ENCODE measurements at places on chromosomes 5 and 9. TPM values are rescaled to one million over a fixed set of nuclear protein-coding genes. Genes with fewer than 3 reads are reported as not detected.
A peak's percentile ranks its signal among the peaks of the same experiment; 100 is the strongest.

DNA sequence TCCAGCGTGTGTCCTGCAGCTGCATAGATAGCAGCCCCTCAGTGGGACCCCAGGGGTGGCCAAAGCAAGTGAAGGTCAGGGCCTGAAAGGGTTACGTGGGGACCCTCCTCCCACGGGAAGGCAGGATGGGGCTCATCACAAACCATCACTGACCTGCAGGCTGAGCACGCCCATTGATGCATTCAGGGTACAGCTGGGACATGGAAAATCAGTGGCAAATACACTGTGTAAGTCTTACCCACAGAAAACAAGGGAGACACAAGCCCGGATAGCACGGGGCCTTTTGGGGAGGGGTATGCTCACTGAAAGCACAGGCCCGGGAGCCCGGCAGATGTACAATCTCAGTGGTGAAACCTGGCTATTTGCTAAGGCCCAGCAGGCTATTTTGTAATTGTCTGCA, 49.1 kb downstream of the SEMA4D start:
- no peak for DNase-seq

GRCh38 chr5:173290477-173291131, 37.6 kb downstream of the STC2 start:
- no peak for DNase-seq

- no peak for DNase-seq
Measured at GRCh38 chr9:98867429-98868168, 60.1 kb downstream of the GALNT12 start.

DNA sequence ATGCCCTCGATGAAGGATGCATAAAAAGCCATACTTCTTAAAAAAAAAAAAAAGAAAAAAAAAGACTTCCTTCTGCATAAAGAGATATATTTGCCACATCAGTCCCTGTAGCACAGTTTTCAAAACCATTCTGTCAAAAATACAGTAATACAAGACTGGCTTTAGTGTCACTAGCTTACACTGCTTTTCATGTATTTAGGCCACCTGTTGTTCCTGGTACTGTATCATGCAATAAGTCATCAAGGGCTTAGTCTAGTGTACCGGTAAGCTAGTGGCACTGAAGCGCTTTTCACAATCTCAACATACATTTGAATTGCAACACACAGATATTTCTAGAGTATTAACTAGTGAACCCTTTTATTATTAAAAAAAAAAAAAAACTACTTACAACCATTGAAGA, 231.2 kb downstream of the NFIB start:
- no peak for DNase-seq

DNA sequence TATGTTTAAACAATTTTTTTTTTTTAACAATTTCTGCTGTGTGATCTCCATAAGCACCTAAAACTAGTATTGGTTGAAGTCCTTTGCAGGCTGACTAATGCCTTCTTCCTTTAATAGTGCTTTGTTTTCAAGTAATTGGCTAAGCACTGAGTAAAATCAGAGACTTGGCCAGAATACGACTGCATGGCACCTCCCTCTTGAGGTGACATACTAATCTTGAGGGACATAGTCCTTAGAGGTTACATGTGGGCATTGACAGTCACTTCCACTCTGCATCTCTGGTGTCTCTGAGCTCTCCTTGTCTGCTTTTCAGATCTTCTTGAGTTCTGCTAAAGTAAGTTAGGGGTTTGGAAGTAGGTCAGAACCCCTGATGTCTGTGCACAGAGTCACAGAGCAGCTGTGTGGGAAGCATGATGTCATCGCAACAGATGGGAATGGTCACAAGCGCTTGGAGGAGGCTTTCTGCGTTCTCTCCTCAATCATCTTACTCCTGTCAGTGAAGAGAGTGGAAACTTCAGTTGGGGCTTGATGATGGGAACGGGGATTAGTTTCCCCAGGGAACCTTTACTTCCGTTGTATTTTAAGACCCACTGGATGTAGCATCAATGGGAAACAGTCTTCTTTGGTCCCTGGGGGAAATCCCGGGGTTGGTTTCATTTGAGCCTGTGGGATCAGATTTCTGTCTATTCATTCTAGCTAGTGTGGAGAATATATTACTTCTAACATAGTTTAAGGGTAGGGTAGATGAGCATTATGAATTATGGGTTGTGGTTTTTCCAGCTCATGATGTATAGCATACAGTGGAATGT, 136.9 kb downstream of the ARHGAP26 start:
- DNase-seq: no peak

GRCh38 chr5:9025942-9026341, 519.9 kb downstream of the SEMA5A start:
- no peak for DNase-seq

DNA sequence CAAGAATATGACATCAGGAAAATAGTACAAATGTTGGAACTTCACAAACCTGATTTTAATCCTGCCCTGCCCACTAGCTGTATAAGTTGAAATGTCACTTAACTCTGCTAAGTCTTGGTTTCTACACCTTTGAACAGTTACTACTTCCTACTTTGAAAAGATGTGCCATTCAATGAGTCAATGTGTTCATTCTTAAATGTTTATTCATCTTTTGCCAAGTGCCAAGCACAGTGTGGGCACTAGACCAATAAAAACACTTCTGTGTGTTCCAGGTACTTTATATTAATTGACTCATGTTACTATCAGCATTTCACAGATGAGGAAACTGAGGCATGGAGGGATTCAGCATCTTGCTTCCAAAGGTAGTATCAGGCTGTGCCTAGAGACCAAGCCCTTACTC, 12.8 kb downstream of the PDCL start:
- no peak for DNase-seq

- no peak for DNase-seq
Measured at GRCh38 chr5:133230823-133231578, 179.2 kb downstream of the HSPA4 start.

- DNase-seq: no peak
Measured at GRCh38 chr5:112349371-112349770, 69.7 kb downstream of the EPB41L4A start.

- no peak for DNase-seq
Measured at GRCh38 chr9:27280860-27281259, 16.1 kb downstream of the EQTN start.

DNA sequence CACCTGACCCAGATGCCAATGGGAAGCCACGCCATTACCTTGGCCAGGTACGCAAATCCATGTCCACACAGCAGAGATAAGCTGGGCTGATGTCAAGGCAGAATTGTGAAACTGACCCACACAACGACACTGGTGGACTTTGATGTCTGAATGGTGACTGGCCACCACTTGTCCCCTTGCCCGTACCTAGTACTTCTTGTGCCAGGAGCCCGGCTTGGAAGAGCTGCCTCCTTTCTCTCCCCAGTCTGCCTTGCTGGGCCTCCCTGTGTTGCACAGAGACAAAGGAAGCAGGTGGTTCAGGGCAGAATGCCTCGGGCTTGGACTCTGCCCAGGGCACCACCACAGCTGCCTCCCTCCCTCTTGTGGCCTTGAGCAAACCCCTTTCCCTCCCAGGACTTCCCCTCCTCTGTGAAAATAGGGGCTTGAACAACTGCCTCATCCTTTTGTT, 23.3 kb downstream of the PTGES2 start:
- DNase-seq: no peak

DNA sequence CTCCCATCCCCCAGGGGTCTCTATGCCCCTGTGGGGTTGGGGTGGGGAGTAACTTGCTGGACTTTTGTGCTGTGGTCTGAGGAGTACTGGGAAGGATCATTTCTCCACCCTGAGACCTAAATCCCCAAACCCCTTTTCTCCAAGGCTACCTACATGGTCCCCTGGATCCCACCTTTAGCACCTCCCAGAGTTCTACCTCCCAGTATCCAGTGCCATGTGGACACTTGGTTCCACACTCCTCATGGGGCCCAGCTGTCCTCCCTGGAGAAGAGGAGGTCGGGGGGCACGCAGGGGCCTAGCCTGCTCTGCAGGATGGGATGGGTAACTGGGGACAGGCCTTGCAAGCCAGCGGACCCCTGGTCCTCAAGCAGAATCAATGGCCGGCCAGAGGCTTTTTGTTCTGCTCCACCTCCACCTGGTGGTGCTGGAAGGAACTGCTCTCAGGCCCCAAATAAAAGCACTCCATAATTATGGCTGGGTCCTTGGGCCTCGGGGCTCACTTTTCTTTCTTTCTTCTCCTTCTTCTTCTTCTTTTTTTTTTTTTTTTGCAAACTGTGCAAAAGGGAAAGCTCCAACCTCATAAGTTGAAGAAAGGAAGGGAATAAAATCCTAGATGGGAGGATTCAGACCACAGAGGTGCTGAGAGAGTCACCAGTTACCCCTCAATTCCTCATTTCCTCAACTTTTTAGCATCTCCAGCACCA, 68.4 kb downstream of the PSD2 start:
- DNase-seq: peak; percentile 64

DNA sequence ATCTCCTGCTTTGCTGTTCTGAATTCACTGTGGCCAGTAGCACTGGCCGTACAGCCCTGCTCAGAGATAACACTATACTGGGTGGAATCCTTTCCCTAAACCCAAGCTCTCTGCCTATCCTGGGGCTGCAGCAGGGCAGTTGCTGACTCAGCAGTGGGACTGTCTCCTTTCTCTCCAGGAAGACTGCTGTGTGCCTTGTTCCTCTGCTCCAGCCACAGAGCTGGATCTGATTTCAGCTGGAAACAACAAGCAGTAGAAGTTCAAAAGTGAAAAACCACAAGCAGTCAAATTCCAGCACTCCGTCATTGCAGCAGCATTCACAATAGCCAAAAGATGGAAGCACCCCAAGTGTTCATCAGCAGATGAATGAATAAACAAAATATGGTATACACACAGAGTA, 105.0 kb downstream of the FBXL7 start:
- DNase-seq: no peak

GRCh38 chr5:66239034-66239433, 94.9 kb downstream of the SREK1 start:
- no peak for DNase-seq

GRCh38 chr5:20972419-20972925, 984.5 kb upstream of the CDH18 start:
- no peak for DNase-seq

- DNase-seq: no peak
Measured at GRCh38 chr5:136018814-136019783, 9.7 kb upstream of the TGFBI start.

DNA sequence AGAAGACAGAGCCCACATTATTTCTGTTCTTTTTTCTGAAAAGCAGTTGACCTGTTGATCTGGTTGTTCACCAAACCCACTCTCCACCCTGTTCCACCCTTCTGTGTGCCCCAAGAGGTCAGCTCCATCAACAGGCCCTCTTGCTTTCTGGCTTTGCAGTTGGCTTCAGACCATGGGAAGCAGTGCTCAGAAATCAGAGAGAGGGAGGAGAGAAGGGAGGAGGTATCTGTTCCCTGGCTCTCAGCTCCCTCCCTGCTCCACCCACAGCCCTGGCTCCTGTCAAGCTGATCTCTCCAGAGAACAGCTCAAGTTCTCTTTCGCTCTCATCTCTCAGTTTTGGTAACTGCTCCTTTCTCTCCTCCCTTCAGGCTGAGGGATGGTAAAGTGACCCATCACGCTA, 144.2 kb upstream of the RAI14 start:
- no peak for DNase-seq

DNA sequence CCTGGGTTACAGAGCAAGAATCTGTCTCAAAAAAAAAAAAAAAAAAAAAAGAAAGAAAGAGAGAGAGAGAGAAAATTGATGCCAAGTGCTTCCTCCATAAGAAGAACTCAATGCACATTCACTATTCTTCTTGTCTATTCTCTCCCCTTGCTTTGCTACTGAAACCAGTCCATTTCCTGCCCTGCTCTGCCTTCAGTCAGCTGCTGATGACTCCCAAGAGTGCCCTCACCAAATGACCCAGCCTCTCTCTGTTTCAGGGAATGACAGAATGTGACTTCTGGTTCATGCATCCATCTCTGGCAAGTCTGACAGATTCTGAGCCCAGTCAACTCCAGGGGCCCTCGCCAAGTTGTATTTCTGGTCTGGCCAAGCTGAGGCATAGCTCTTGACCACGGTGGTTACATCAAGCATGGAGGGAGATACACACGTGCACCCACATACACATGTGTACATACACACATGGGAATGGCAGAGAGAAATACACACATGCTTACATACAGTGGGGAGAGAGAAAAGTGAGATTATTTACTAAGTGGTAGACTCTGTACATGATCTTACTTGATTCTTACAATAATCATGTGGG, 106.2 kb downstream of the NSG2 start:
- no peak for DNase-seq

DNA sequence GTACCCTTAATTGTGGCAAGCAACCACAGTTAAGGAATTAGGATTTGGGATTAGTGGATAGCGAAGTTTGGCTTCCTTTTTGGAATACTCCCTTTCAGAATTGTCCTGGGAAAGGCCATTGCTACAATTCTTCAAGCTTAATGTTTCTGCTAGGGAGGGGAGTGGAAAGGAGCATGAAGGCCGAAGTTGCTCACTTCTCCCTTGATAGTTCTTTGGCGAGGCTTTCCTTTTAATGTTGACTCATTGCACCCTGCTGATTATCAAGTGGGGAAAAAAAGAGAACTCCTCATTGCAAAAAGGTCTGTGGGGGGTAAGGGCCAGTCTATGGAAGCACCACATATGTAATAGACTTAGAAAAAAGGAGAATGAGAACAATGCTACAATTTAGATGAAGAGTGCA, 30.7 kb downstream of the GRIN3A start:
- DNase-seq: no peak

The IL31RA gene
- not detected for total RNA-seq

The ANKRD33B gene
- total RNA-seq: 2.1 TPM

The PDZD2 gene
- total RNA-seq: 2.4 TPM

The GABRB2 gene
- total RNA-seq: 3.5 TPM

Measured in progenitor cell of endocrine pancreas (in vitro differentiated cells).